HuH-7 (cell line): ENCODE measurements at places on chromosomes 7 and 10.

DNA sequence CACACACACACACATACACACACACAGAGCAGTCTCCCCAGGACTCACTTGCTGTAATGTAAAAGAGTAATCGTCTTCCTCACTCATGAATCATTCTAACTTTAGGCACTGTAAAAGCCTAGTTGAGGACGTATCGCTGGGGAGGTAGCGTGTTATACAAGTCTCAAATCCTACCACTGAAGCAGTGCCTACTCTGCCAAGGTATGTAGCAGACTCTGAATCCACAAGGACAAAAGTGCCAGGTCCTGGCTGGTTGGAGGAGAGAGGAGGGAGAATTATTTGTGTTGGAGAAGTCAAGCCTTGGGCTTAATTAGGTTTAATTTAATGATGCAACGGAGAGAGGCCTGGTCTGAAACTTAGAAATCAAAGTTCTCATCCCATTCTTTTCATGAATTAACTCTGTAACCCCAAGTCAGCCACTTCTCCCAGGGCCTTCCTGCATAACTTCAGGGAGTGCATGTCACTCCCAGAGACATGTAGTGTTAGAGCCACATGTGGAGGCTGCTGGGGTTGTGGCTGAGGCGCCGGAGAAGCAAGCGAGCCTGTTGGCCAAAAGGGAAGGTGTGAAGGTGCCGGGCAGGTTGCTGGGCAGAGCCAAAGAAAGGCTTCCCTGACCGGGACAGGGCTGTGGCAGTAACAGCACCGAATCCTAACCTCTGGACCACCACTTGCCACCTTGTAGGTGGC is 36.7 kb downstream of the NKX2-3 start:
- no peak for DNase-seq

GRCh38 chr10:62860946-62861345 is 44.8 kb upstream of the EGR2 start:
- no peak for DNase-seq

- DNase-seq, result no peak
Observed at GRCh38 chr7:111115966-111116365, 25.0 kb downstream of the LRRN3 start.

GRCh38 chr10:118672153-118672552 is 76.7 kb upstream of the PRLHR start:
- no peak for DNase-seq

DNA sequence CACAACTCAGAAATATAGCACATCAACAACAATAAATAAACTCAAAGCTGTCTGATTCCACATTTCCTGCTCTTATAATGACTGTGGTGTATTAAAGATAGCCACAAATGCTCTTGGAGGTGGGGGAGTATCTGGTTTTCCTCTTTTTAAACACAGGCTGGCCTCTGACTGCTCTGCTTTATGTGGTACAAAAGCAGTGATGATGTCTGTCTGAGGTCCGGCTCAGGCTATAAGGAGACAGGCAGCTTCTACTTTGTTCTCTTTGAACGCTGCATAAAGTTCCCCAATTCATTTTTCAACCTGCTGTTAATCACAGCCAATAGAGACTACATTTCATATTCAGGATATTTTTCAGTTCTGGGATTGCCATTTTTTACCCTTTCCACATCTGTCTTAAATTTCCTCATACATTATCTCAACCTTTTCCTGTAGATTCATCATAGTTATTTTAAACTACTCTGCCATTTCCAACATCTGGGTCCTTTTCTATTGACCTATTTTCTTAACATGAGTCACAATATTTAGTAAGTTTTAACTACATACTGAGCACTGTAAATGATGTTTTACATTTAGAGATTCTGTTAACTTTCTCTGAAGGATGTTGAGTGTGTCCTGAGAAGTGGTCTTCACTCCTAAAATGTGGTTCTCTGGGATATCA is 64.9 kb downstream of the CRPPA start:
- no peak for DNase-seq

DNA sequence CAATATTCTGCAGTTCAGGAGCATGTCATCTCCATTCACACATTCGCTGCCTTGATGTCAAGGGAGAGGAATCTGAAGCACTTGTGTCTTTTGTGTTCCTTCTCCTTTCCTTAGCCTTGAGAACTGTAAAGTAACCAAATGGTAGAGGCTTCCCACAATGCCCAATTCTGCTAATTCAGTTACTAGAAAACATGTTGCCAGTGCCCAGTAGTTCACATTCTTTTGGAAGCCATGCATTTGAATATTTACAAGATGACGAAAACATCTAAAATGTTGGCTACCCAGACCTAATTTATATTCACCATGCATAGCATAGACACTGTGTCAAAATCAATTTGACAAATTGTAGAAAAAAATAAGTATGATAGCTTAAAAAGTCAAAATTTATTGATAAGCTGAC is 852.7 kb upstream of the PHF14 start:
- DNase-seq, result no peak

- DNase-seq, result peak; percentile 76
Observed at GRCh38 chr10:72340510-72341261, 14.0 kb downstream of the DNAJB12 start.

DNA sequence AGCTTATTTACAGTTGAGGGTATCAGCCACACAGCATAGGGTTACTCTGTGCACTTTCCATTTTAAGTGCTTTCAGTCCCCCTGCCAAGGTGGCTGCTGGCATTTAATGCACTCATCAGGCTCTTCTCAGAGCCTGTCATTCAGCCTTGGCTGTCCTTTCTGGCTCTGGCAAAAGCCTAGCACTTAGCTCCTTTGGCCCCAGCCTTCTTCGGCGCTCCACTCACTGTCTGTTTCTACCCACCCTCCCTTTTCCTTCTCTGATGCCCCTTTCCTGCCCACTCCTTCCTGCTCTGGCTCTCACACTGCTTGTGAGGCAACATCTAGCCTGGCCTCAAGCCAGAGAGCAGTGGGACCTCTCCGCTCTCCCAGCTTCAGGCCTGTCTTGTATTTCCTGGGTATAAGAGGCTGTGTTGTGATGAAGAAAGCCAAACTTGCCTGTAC is 60.2 kb downstream of the WIPF3 start:
- DNase-seq, result no peak
